ENCODE measurements at places on chromosomes 13 and 19.

DNA sequence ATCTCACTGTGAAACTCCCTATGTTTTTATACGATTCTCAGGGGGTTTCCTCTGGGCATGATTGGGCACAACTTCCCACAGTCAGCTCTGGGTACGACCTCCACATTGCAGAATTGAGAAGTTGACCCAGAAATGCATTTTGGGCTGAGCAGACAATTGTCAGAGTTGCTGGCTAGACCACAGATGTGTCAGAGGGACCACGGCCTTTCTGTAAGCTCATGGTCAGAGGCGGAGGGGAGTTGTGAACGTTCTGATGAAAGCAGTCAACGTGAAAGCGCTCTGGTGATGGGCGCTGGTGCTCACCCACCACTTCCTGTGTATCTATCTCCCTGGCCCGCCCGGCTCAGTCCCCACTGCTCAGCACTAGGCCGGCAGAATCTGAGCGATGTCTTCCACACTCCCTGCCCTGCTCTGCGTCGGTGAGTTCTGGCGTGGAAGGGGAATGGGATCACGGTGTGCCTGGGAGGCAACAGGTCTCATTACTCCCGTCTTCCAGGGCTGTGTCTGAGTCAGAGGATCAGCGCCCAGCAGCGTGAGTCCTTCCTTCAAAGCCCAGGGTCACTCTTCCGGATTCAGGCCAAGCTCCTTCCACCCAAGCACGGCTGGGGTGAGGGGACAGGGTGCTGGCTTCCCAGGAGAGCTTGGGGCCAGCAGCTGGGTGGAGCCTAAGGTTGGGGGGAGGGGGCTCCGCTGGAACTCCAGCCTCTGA lies at the start of gene NCR1:
Gene NCR1, plus strand, starts transcription at position 346 of the 709 bp plus-strand sequence. Its CDS starts 40 bp downstream, at position 386.
- DNase-seq: no peak

- no peak for DNase-seq
Measured at GRCh38 chr13:50220938-50221337, 205.7 kb downstream of the KCNRG start.

- DNase-seq: no peak
Measured at GRCh38 chr13:53276265-53276664, 247.7 kb downstream of the OLFM4 start.

GRCh38 chr13:111258637-111259036 lies 61.8 kb upstream of the TEX29 start:
- DNase-seq: no peak

GRCh38 chr13:33284916-33285315 lies 639 bp downstream of the STARD13 start:
- no peak for DNase-seq

GRCh38 chr13:30884543-30884942 lies 21.5 kb upstream of the MEDAG start:
- no peak for DNase-seq

DNA sequence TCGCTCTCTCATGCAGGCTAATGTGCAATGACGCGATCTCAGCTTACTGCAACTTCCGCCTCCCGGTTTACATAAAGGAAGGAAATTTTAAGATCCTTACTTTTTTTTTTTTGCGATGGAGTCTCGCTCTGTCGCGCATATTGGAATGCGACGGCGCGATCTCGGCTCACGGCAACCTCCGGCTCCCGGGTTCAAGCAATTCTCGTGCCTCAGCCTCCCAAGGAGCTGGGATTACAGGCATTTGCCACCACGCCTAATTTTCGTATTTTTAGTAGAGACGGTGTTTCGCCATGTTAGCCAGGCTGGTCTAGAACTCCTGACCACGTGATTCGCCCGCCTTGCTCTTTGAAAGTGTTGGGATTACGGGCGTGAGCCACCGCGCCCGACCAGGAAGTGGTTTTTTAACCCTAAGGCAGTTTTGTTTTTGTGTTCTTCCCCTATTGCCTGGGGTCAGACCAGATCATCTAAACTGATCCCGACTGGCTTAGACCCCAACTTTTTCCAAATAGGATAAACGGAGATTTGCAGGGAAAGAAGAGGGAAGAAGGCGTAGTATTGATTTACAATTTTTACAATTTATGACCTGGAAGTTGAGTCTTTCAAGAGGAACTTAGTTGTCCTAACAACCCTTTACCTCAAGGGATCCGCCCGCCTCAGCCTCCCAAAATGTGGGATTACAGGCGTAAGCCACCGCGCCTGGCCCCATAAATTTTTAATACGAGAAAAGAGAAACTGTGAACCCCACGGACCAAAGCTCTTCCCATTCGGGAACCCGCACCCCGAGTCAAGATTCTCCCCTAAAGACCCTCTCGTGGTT lies 142.0 kb downstream of the ZNF737 start:
- DNase-seq: peak; percentile 25

DNA sequence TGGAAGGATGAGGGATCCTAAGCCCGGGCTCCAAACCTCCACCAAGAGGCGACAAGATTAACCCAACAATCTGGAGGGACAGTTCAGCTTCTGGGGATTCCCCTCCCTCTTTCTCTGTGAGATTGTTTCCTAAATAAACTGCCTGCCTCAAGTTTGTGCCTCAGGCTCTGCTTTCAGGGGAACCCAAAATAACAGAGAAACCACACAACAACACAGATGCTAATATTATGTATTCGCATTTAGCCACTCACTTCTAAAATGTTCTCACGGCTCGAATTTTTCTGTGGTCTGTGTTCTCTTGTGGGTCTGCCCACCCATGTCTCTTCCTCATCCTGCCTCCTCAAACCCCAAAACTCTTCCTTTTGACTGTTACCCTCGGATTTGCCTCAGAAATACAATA lies 1381.1 kb upstream of the SLC10A2 start:
- no peak for DNase-seq

DNA sequence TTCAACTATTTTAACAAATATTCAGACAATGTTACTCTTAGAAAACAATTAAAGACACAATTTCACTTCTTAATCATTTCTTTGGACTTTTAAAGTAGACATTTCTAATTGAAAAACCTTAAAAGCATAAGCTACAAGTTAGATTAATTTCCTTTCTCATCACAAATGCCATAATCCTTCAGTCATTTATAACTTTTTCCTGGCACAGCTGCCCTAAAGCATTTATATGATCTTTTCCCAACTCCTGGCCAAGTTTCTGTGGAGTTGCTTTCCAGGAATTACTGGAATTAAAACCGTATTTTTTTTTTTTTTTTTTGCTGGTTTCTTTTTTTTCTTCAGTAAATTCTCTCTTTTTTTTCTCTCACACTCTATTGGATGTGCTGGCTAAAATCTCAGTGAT lies 615.9 kb downstream of the TBC1D4 start:
- DNase-seq: no peak

- no peak for DNase-seq
Measured at GRCh38 chr13:112819816-112820215, 130.0 kb downstream of the ATP11A start.

DNA sequence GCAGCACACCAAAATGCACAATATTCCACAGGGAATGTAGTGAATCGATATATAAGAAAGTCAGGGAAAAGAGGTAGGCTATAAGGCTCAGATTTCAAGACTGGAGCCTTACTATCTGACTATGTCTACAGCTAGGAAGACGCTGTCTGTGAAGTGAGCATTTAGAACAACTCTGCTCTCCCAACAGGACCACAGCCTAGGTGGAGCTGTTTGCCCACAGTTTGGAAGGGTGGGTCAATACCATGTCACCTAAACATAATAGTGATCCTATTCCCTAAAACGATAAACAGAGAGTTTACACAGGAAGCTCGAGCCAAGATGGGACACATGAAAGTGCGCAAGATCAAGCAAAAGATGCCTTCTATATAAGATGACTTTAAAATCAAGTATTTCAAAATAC lies 2486.0 kb upstream of the PCDH20 start:
- DNase-seq: no peak

- no peak for DNase-seq
Measured at GRCh38 chr13:95209109-95209508, 92.1 kb downstream of the ABCC4 start.

DNA sequence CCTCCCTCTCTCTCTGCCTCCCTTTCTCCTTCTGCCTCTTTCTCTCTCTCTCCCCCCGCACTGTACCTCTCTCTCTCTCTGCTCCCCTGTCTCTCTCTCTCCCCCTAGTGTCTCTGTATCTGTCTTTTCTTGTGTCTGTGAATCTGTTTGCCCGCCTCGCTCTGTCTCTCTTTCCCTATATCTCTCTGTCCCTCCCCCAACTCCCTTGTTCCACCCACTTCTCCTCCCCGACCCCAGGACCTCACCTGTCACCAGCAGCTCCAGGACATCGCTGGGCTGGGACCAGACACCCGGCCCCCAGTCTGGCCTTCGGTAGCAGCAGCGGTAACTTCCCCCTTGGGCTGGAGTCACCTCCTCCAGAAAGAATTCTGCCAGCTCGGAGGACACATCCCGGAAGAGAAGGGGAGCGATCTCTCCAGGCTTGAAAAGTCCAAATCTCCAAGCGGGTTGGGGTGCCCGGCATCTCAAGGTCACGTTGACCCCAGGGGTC lies 3.9 kb downstream of the OSCAR start:
- DNase-seq: no peak

- DNase-seq: no peak
Measured at GRCh38 chr13:111929036-111929616, 137.8 kb upstream of the SOX1 start.

DNA sequence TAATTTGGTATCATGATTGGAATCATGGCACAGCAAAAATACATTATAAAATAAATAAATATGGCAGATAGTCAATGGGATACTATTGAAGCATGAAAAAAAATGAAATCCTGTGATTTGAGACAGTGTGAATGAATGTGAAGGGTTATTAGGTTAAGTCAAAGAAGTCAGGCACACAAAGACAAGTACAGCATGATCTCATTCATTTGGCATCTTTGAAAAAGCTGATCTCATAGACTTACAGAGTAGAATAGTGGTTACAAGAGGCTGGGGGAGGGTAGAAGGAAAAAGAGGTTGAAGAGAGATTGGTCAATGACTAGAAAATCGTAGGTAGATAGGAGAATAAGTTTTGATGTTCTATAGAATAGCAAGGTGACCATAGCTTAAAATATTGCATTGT lies 295.1 kb upstream of the SLITRK5 start:
- no peak for DNase-seq

DNA sequence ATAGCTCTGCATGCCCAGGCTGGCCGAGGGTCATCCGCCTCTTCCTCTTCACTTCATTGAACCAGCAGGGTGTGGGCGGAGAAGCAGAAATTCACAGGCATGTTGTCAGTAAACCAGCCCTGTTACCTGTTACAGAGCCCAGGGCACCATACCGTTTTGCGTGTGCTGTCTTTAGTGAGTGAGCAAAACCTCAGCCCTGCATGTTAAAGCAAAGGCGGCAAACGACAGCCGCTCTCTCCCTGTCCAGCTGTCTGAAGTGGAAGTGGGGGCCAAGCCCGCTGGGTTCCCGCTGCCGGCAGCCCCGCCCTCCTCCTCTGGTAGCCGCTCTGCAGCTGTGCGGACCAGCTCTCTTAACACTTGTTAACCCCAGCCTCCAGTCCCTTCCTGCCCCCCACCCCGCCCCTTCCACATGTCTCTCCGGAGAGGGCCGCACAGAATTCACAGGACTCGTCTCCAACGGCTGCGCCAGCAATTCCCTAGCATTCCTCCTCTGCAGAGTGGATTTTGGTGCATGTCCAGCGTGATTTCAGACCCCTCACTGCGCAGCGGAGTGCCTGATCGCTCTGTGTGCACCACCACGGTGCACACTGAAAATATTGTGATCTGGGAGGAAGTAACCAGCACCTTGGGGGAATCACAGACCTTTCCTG lies 12.7 kb downstream of the KLHL26 start:
- peak; percentile 17 for DNase-seq

- no peak for DNase-seq
Measured at GRCh38 chr13:43805071-43805468, 18.3 kb upstream of the ENOX1 start.

GRCh38 chr13:110341445-110342244 lies 34.6 kb downstream of the COL4A2 start:
- DNase-seq: no peak

- peak; percentile 47 for DNase-seq
Measured at GRCh38 chr19:13938301-13939064, at the start of gene PODNL1. Gene PODNL1 (minus strand): TSS chr19:13938417. CDS start chr19:13938181, 236 bp downstream.
